ENCODE measurements at places on chromosomes 16 and 17.

- DNase-seq, result no peak
Observed at GRCh38 chr16:66103211-66103610, 263.3 kb upstream of the CDH5 start.

- no peak for DNase-seq
Observed at GRCh38 chr16:24834459-24835335, 11.1 kb upstream of the SLC5A11 start.

GRCh38 chr16:67425061-67425460 is 5.9 kb upstream of the HSD11B2 start:
- no peak for DNase-seq

GRCh38 chr17:58377093-58377601 is 25.1 kb upstream of the SUPT4H1 start:
- no peak for DNase-seq

GRCh38 chr17:42329025-42329976 is 41.0 kb downstream of the STAT5A start:
- DNase-seq, result peak; percentile 66

GRCh38 chr17:82077617-82078358 is 12.2 kb upstream of the DUS1L start:
- no peak for DNase-seq

DNA sequence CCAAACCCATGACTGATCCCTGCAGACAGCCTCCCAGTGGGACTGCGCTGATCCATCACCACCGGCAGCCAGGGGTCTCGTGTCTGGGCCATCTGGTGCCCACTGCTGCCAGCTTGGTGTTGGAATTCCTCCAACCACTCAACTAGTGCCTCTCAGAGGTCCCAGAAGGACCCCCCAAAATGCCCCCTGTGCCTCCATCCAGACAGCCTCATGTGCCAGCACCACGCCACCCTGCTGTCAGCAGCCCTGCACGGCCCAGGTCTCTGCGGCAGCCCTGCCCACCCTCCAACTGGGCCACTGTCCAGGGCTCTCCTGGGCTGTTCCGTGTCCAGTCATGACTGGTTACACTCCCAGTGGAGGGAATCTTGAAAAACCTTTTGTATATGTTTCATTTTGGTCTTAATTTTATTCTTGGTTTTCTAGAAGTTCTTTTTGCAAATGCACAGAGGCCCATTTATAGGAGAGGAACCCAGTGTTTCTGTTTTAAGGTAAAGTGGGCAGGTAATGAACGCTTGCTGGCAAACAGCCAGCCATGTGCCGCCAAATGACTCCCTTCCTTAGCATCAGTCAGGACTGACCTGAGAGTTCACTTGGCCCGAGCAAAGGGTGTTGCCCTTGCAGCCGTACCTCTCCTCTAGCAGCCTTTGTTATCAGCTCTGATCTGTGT is 34.6 kb downstream of the GRIN2C start:
- DNase-seq, result no peak

DNA sequence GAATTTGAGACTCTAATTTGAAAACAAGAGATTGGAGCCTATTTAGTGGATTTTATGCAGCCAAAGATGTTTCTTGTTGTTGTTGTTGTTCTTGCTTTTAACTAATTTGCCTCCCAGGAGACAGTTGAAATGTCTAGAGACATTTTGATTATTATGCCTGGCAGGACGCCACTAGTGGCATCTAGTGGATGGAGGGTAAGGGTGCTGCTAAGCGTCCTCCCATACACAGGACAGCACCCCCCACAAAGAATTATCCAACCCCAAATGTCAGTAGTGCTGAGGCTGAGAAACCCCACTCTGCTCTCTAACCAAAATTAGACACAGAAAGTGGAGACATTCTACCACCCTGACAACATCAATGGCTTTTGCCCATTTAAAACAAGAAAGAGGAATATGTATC is 15.4 kb upstream of the HSBP1 start:
- DNase-seq, result no peak

DNA sequence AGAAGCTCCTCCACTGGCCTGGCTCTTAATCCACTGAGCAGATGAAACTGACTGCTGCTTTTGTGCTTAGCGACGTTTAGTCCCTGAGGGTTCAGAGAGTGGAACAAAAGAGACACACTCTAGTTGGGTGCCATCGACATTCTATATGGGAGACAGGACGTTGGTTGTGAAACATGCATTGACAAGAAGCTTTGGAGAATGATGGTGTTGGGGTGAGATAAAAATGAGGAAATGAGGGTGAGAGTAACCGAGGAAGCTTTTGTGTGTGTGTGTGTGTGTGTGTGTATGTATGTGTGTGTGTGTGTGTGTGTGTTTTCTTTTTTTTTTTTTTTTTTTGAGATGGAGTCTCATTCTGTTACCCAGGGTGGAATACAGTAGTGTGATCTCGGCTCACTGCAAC is 89.5 kb downstream of the ABCC1 start:
- no peak for DNase-seq

- no peak for DNase-seq
Observed at GRCh38 chr17:7122381-7122780, 7.8 kb upstream of the ASGR2 start.

DNA sequence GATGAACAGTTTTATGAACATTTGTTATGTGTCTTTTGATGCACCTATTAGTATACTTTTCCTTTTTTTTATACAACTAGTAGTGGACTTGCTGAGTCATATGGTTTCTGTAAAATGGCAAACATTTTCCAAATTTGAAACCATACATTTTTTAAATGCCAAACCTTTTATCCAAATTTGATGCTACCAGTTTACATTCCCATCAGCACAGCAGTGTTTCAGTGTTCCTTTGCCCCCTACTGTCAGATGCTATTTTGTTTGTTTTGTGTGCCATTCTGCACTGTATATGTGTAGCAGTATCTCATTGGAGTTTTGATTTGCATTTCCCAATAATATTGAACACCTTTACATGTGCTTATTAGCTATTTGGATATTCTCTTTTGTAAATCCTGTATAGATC is 219.4 kb downstream of the TANC2 start:
- no peak for DNase-seq

GRCh38 chr17:73624496-73624988 is 19.7 kb downstream of the SDK2 start:
- no peak for DNase-seq

GRCh38 chr17:44466339-44466738 is 36.9 kb downstream of the GPATCH8 start:
- DNase-seq, result no peak

- DNase-seq, result peak; percentile 88
Observed at GRCh38 chr16:88924834-88925539, 52.0 kb downstream of the CBFA2T3 start.

DNA sequence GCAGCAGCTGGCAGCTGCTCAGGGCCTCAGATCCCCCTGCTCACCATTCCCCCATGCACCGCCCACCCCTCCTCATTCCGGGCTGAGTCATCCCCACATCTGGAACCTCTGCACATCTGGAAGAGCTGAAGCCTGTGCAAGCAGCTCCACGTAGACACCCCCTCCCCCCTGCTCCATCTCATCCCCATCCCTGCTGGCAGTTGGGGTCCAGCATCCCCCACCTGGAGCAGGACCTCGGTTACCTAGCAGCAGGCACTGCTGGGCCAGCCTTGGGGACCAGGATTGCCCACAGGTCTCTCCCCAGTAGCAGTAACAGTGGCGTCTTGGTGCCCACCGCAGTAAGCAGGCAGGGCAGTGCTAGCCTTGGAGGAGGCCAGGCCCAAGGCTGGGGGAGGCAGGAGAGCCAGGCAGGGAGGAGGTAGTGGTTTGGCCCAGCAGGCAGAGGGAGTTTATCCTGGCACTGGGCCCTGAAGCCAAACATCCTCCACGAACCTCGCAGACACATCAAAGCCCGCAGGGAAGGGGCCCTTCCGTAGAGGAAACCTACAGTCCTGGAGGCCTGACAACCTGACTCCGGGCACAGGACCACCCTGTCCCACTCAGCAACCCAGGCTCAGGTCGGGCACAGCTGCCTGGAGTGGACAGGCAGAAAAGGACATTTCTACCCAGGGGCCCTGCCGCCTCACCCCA is 7.7 kb upstream of the TMEM92 start:
- DNase-seq, result peak; percentile 16

GRCh38 chr16:14020141-14020540 is 51.0 kb upstream of the MRTFB start:
- DNase-seq, result no peak

GRCh38 chr16:11570258-11570657 is 16.5 kb downstream of the LITAF start:
- no peak for DNase-seq

DNA sequence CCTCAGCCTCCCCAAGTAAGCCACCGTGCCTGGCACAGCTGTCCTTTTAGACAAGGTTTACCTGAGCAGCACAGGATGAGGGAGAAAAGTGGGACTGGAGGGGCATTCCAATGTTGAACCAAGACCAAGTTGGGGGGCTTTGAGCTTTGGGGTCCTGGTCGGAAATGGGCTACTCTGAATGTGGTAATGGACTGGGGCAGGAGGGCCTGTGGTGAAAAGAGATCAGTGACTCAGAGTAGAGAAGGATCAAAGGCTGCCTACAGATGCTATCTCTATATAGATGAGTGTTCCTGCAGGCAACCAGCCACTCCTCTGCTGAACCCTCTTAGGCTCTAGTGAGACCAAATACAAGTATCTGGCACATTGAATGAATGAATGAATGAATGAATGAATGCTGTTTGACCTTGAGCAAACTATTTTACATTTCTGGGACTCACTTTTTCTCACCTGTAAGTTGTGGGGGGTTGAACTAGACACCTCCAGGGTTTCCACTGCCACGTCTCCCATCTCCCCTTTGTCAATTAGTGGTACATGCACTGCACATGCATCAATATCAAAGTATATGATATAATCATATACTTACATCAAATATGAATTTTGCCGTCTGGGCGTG is 26.3 kb upstream of the ETV4 start:
- peak; percentile 30 for DNase-seq

GRCh38 chr16:85548375-85548774 is 64.7 kb upstream of the GSE1 start:
- DNase-seq, result no peak

DNA sequence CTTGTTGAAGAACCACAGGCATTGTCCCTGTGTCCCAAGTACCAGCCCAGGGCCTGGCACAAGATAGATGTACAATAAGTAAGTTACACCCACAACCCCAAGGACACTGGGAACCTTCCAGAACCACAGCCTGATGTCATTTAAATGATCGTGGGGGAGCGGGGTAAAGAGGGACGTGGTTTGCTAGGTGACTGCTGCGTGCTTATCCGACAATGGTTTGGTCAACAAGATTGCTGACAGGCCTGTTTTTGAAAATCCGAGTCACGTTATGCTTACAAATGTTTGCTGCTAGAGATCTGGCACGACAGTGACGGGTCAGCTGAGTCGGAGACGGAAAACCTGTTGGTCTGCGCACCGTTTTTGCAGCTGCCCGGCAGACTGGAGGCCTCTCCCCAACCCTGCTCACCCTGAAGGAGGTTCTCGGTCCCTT is 22.8 kb downstream of the COTL1 start:
- DNase-seq, result no peak

DNA sequence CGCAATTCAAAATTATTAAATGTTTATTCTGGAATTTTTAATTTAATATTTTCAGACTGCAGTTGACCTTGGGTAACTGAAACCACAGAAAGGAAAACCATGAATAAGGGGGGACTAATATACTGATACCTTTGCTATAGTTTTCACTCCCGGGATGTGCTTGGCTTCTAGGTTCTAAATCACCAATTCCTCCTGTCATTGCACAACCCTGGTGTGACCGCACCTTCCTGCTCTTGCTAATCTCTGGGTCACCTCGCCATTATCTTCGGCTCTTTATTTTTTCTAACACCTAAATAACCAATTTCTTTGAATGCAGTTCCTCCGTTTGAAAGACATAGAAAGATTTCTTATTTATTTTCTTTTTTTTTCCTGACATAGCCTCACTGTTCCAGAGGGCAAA is 634.5 kb upstream of the GOT2 start:
- DNase-seq, result no peak

DNA sequence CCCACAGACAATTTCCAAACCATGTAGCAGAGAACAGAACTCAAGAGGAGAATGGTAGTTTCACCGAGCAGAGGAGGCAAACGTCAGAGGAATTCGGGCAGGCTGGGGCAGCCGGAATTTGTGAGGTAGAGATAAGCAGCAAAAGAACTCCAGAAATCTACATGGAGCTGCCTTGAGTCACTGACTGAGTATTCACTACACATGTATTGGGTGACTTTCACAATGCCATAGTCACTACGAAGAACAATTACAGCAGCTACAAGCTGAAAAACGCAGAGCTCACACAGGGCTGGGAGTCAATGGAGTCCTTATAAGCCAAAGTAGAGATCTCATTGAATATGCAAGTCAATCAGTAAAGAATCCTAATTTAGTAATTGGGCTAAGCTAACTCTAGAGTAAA is 13.4 kb downstream of the CMC2 start:
- DNase-seq, result peak; percentile 11

GRCh38 chr16:4140652-4141051 is 24.4 kb upstream of the ADCY9 start:
- no peak for DNase-seq

DNA sequence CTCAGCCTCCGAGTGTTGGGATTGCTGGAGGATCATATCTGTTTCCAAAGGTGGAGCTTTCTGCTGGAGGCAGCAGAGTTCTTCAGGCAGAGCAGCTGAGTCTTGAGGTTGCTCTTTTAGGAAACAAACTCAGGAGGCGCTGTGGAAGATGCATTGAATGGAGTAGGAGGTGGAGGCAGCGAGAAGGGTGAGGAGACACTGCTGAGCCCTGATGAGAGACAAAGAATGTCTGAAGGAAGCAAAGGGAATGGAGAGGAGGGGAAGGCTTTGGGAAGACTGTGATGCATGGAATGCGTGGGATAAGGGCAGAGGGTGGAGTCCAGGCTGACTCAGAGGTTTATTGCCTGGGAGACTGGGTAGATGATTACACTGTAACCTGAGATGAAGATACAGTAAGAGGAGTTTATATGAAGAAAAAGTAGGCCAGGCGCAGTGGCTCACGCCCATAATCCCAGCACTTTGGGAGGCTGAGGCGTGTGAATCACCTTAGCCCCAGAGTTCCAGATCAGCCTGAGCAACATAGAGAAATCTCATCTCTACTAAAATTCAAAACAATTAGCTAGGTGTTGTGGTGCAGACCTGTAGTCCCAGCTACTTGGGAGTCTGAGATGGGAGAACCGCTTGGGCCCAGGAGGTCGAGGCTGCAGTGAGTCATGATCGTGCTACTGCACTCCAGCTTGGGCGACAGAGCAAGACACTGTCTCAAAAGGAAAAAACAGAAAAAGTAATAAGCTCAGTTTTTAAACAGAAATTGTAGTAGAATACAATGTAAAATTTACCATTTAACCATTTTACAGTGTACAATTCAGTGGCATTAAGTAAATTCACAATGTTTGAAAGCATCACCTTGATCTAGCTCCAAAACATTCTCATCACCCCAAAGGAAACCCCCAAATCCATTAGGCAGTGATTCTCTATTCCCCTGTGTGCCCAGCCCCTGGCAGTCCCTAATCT is 17.8 kb upstream of the TMEM219 start:
- peak; percentile 86 for DNase-seq

DNA sequence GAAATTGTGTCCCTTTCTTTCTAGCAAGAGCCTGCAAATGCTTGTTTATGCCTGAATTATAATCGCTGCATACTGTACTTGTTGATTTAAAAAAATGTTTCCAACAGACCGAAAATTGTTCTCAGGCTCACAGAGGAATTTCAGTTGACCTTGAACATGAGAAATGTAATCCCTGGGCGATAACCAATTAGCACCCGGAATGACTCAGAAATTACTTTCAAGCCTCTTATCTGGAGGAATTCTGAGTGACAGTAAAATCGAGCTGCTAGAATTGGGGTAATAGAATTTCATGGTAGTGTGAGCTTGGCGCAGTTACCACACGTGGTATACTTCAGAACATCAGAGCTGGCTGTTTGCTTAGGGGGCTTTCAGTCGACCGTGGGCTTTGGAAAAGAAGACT is 139.1 kb upstream of the CACNG3 start:
- DNase-seq, result no peak
